CD4-positive, alpha-beta T cell treated with Interleukin-6 at 100 ng/mL for 8 hours (primary cell): ENCODE measurements at places on chromosomes 12 and 14.

- no peak for DNase-seq
Measured at GRCh38 chr14:98564006-98564405, 708.0 kb downstream of the BCL11B start.

DNA sequence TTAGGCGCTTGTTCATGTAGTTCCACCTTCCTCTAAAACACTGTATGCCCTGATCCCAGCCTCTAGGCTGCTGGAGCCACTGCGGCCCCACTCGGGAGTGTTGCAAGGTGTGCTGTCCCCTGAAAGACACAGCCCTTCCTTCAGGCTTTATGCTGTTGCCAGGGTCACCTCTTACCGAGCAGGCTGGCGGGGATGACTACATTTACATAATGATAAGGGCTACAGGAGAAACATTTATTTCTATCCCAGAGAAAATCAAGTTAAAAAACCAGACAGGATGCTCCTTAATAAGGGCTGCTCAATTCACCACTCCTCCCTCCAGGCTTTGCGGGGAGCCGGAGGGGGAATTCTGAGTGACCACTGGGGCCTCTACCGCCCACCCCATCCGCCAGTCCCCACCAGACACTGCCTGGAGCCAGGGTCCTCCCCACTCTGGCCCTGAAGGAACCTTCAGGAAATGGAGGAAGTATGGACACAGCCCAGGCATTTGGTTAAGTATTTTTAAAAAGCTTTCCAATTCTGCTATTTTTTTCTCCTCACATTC, 200.6 kb downstream of the TTC7B start:
- DNase-seq: no peak

- no peak for DNase-seq
Measured at GRCh38 chr14:94342334-94342934, 19.3 kb upstream of the SERPINA6 start.

DNA sequence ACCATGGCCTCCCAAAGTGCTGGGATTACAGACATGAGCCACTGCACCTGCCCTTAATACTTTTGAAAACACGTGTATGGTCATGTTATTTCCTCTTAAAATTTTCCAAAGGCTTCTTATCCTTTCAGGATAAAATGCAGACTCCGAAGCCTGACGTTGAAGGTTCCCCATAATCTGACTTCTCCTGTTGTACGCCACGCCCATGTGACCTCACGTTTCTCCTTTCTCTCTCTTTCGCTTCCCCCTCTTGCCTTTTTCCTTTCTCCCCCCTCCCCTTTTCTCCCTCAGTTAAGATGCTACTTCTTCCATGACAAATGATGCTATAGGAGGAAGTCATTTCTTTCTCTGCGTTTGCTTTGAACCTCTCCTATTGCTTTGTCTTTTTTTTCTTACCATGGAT, 266.0 kb downstream of the FBXL14 start:
- DNase-seq: no peak

- DNase-seq: no peak
Measured at GRCh38 chr12:77723308-77723707, 107.4 kb upstream of the NAV3 start.

DNA sequence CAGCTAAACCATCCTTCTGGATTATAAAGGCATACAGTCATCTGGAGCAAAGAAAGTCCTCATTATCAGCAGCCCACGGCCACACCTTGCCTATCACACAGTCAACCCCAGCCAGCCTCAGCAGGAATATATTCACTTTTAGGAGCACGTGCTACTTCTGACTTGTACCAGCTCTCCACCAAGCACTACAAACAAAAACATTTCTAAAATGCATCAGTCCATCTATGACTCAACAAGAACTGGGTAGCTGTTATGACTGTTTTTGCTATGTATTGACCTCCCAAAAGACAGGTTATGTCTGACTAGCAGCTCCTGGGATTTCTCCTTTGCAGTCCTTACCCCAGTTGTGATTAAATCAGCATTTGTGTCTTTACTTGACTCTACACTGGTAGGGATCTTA, 31.2 kb downstream of the NUAK1 start:
- DNase-seq: no peak

DNA sequence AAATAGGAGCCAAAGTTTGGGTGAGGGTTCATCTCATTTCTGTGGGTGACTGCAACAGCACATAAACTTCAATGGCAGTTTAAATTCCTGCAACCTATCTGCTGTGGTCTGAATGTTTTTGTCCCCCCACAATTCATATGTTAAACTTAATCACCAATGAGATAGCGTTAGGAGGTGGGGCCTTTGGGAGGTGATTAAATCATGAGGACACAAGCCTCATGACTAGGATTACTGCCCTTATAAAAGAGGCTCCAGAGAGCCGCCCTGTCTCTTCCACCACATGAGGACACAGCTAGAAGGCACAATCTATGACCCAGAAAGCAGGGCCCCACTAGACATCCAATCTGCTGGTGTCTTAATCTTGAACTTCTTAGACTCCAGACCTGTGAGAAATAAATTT, 3.8 kb upstream of the CCDC91 start:
- no peak for DNase-seq

DNA sequence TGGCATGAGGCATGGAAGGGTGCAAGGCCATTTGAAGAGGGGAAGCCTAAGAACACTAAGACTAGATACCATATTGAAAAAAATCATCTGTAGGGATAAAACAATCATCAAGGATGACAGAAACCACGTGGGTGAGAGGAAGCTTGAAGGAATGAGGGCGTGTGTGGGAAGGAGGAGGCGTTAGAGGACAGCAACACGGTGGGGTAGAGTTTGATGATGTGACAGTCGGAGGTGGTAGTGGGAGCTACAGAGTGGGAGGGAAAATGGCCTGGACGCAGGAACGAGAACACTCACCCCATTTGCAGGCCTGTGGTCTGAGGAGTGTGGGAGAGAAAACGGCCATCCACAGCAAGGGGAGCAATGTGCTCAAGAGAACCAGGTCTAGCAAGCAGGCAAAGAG, 25.4 kb upstream of the NUDT4 start:
- no peak for DNase-seq
